ENCODE measurements at places on chromosomes 7 and 10.

- DNase-seq, result no peak
Observed at GRCh38 chr10:121766426-121766825, 161.4 kb downstream of the ATE1 start.

DNA sequence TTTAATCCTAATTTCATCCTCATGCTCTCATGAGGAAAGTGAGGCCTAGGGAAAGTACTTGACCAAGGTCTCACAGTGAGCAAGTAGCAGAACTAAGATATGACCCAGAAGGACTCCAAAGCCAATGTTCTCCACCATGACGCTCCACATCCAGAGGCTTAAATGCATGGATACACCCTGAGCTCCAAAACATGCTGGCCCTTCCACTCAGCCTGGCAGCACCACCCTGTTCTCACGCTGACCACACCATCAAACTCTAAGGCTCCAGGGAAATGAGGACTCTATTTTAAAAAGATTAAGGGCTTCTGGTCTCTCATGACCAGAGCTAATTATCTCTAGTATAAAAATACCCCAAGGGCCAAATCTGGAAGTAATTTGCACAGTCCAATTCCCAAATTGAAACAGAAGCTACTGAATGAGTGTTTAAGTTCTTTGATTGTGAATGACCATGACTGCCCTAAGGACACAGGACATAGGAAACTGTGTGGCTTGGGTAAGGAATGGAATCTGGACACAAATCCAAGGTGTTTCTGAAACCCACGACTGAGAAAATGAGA lies 71.1 kb upstream of the ABLIM1 start:
- DNase-seq, result no peak

DNA sequence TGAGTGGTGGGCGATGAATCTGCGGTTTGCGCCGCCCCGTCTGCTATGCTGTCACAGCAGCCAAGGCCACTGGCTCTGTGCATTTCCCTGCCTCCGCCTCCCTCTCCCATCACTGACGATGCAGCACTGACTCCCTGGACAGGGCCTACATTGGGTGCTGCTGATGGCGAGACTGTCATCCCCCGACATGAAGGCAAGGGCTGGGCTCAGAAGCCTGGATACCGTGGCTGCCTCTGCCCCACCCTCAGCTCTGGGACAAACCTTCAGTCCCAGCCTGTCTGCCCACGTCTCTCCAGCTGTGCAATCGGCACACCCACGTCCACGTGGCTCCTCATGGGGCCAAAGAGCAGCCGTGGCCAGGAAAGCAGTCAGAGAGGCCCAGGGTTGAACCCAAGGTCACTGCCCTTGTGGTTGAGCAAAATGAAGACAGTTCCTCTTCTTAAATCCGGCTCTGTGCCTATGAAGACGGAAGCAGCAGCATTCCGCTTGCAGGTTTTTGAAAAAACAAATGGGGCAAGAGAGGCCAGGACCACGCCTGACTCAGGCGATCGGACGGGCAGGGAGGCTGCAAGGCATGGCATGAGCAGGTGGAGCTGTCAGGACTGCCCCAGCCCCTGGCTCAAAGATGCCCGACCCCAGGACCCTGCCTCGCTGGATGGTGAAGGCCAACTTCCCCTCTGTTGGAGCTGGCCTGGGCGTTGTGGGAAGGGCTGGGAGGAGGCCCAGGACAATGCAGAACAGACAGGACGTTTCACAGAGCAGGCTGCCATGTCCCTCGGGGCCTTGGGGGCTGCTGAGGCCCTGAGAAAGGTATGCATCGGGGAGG lies 517.5 kb downstream of the DNAJB6 start:
- DNase-seq, result no peak

- DNase-seq, result no peak
Observed at GRCh38 chr7:22430457-22430856, 69.5 kb downstream of the STEAP1B start.

DNA sequence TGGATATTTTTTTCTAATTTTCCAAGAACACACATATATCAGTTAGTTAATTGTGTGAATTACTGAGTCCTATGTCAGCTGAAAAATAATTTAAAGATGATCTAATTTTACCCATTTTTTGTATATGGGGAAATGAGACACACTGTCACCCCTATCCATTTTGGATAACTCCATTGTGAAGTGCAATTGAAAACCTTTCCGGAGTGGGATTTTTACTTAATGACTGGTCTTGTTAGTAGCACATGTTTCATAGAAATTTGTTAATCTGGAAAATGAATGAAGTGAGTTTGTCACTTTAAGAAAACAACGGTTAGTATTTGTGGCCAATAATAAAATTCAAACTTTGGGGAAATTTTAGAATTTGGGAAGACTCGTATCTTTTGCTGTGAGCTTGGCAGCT lies 2.0 kb downstream of the GARS1 start:
- DNase-seq, result no peak
